ENCODE measurements at places on chromosomes 5 and 9. TPM values are rescaled to one million over a fixed set of nuclear protein-coding genes. Genes with fewer than 3 reads are reported as not detected.
A peak's percentile ranks its signal among the peaks of the same experiment; 100 is the strongest.

Gene AQP7
- 2.4 TPM for total RNA-seq

Gene SLC25A2
- total RNA-seq = 0.67 TPM

Gene DND1
- total RNA-seq = 1.8 TPM

Gene TMEM8B
- total RNA-seq = 4.8 TPM

Gene PCDHGA6
- total RNA-seq = 0.49 TPM

Gene WHRN
- 1.4 TPM for total RNA-seq

Gene AGXT2
- 0.21 TPM for total RNA-seq

Gene ENTREP1
- not detected for total RNA-seq

Gene NR4A3
- total RNA-seq = 0.39 TPM

Gene POU5F2
- 0.95 TPM for total RNA-seq

- no peaks in the 10 kb centered on the region for H3K36me3 ChIP-seq
- H3K4me1 ChIP-seq = peaks cover 46% of the 10 kb centered on the region
- no peaks in the 10 kb centered on the region for H3K27me3 ChIP-seq
- H3K27ac ChIP-seq = peak overlapping the region; percentile 26
- DNase-seq = peak; percentile 68
Measured at GRCh38 chr5:173303878-173304590, 24.2 kb downstream of the STC2 start.

DNA sequence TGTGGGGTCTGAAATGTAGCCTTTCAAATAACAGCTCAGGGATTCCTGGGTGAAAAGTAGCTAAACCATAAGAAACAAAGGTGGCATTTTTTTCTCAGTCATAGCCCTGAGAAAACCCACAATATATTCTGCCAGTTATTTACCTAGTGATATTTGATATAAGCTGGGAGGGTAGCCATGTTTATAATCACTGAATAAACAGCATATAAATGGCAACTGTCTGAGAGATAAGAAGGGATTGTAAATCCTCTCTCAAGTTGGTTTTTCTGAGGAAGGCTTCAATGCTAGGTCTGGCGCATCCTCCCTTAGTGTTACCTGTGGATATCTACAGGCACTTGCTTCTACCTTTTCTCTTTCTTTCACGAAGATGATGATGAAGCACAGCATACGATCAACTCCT lies 1080.5 kb upstream of the DMAC1 start:
- no peak for DNase-seq
- H3K27me3 ChIP-seq = no peaks in the 10 kb centered on the region
- no peaks in the 10 kb centered on the region for H3K4me1 ChIP-seq
- no peak overlapping the region for H3K4me3 ChIP-seq
- H3K27ac ChIP-seq = no peak overlapping the region

DNA sequence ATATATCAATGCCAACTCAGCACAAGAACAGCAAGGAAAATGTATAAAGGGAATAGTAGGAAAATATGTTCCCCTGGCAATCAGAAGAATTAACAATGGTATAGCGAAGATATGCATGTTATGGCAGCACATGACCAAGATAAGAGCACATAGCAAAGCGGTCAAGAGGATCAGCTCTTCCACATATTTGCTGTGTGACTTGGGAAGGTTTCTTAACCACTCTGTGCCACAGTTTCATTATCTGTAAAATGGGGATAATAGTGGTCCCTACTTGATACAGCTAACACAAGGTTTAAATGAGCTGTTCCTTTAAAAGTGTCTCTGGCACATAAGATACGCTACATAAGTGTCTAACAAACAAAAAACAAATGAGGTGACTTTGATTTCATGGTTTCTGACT lies 77.9 kb upstream of the PIP5K1B start:
- DNase-seq = no peak
- H3K36me3 ChIP-seq = no peaks in the 10 kb centered on the region

- no peaks in the 10 kb centered on the region for H3K36me3 ChIP-seq
- peak; percentile 15 for DNase-seq
- H3K4me3 ChIP-seq = no peak overlapping the region
- no peaks in the 10 kb centered on the region for H3K27me3 ChIP-seq
Measured at GRCh38 chr9:26326563-26326962, 566.0 kb downstream of the CAAP1 start.

DNA sequence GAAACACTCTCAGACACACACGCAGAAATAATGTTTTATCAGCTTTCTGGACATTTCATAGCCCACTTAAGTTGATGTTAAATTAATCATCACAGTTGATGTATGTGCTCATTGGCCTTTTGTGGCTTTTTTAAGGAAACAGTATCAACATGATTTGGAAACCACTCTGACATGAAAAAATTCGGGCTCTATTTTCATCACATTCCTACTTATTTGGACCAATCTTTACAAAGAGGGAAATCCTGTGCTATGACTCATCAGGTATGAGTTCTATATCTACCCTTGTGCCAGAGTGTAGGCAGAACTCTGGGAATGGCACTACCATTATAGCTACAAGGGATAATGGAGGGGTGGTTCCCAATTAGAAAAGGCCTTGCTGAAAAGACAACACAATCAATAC lies 388.4 kb upstream of the PTGER4 start:
- H3K4me3 ChIP-seq = no peak overlapping the region
- H3K27me3 ChIP-seq = no peaks in the 10 kb centered on the region
- H3K4me1 ChIP-seq = no peaks in the 10 kb centered on the region
- no peak for DNase-seq
- no peaks in the 10 kb centered on the region for H3K36me3 ChIP-seq

GRCh38 chr5:139658928-139659667 lies 10.9 kb downstream of the CXXC5 start:
- no peak for DNase-seq
- H3K27me3 ChIP-seq = no peaks in the 10 kb centered on the region
- peaks cover 49% of the 10 kb centered on the region for H3K4me1 ChIP-seq
- H3K27ac ChIP-seq = peak overlapping the region; percentile 60

DNA sequence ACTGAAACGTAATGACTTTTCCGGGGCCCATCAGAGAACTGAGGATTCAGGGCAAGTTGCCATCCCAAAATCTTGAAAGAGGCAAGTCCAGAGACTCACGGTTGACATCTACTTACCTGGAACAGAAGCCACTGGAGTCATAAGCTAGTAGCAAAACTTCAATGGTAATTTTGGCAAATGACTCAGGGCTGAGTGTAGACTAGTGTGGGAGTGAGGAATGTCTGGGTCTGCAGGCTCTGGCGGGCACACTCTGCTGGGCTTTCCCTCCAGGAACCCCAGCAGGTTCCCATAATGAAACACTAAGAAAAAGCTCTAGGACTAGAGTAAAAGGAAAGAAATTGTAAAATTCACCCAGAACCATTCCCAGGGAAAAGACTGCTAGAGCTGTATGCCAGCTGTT lies 122.9 kb upstream of the NFIL3 start:
- DNase-seq = no peak
- H3K27me3 ChIP-seq = no peaks in the 10 kb centered on the region
- H3K4me1 ChIP-seq = no peaks in the 10 kb centered on the region
- no peaks in the 10 kb centered on the region for H3K36me3 ChIP-seq
- no peak overlapping the region for H3K27ac ChIP-seq
- H3K4me3 ChIP-seq = no peak overlapping the region

DNA sequence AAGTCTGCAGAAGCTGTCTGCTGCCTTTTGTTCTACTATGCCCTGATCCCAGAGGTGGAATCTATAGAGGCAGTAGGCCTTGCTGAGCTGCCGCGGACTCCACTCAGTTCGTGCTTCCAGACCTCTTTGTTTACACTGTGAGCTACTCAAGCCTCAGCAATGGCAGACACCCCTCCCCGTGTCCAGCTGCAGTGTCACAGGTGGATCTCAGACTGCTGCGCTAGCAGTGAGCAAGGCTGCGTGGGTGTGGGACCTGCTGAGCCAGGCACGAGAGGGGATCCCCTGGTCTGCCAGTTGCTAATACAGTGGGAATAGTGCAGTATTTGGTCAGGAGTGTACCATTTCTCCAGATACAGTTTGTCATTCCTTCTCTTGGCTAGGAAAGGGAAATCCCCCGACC lies 99.6 kb downstream of the SLCO4C1 start:
- no peaks in the 10 kb centered on the region for H3K36me3 ChIP-seq
- no peak overlapping the region for H3K4me3 ChIP-seq
- no peak for DNase-seq
- no peak overlapping the region for H3K27ac ChIP-seq
- H3K4me1 ChIP-seq = peaks cover 13% of the 10 kb centered on the region

DNA sequence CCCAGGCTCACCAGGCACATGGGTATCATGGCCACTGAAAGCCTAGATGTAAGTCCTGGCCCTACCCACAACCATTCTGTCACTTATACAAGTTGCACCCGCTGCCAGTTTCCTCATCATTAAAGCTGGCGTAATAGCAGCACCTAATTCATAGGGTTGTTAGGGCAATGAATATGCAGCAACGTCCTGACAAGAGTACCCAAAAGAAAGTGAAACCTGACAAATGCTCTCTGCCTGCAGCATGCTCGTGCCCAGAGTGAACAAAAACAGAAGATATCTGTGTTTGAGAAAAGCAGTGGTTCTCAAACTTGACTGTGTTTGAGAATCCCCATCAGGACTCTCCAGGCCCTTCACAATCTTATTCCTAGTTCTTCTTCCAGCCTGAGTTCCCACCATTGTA lies 632.4 kb downstream of the SEMA5A start:
- H3K36me3 ChIP-seq = no peaks in the 10 kb centered on the region
- no peak overlapping the region for H3K4me3 ChIP-seq
- no peaks in the 10 kb centered on the region for H3K27me3 ChIP-seq

GRCh38 chr9:13862654-13863053 lies 451.3 kb downstream of the NFIB start:
- no peaks in the 10 kb centered on the region for H3K27me3 ChIP-seq

DNA sequence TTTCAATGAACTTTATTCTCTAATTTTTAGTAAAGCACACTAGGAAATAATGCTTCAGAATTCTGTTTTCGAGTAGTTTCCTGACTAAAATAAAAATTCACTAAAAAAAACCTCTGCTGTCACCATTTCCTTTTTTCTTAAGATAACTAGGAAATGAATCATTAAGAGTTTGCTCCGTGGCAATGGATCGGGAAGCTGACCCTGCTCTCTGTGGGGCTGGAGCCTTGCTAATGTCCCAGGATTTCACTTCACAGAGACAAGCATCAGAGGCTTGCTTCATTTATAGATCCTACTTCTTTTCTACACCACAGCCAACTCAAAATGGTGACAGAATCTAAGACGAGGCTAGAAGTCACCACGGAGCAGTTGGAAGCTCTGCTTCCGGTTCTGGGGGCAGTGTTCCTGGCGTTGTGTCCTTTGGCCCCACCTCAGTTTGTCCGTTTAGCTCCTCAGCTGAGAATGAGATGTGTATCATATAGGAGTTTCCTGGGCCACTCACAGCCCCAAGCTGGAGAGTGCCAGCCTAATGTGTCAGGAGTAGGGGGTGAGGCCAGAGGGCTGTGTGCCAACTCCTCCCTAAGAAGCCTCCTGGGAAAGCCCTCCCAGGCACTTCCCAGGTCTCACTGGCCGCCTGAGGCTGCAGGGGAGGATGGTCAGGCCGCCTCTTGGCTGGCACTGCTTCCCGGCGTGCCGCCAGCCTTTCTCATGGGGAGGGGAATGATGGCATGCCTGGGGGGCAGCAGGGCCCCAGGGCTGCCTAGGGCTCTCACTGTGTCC lies 19.6 kb downstream of the TENT4A start:
- H3K4me1 ChIP-seq = peaks cover 29% of the 10 kb centered on the region
- no peak for DNase-seq
- no peaks in the 10 kb centered on the region for H3K27me3 ChIP-seq
- peak overlapping the region; percentile 54 for H3K27ac ChIP-seq
- H3K36me3 ChIP-seq = no peaks in the 10 kb centered on the region

- H3K27ac ChIP-seq = no peak overlapping the region
- H3K4me3 ChIP-seq = no peak overlapping the region
- no peaks in the 10 kb centered on the region for H3K27me3 ChIP-seq
- no peak for DNase-seq
Measured at GRCh38 chr9:83715221-83715620, 7.5 kb upstream of the UBQLN1 start.

DNA sequence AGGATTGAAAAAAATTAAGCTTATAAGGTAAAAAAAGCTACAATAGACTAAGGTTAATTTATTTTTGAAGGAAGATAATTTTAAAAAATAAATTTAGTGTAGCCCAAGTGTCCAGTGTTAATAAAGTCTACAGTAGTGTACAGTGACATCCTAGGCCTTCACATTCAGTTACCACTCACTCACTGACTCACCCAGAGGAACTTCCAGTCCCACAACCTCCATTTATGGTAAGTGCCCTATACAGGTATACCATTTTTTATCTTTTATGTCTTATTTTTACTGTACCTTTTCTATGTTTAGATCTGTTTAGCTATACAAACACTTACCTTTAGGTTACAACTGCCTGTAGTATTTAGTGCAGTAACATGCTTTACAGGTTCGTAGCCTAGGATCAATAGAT lies 79.8 kb upstream of the ZNF462 start:
- H3K36me3 ChIP-seq = no peaks in the 10 kb centered on the region
- no peaks in the 10 kb centered on the region for H3K27me3 ChIP-seq
- DNase-seq = no peak
- no peak overlapping the region for H3K27ac ChIP-seq
- no peak overlapping the region for H3K4me3 ChIP-seq

DNA sequence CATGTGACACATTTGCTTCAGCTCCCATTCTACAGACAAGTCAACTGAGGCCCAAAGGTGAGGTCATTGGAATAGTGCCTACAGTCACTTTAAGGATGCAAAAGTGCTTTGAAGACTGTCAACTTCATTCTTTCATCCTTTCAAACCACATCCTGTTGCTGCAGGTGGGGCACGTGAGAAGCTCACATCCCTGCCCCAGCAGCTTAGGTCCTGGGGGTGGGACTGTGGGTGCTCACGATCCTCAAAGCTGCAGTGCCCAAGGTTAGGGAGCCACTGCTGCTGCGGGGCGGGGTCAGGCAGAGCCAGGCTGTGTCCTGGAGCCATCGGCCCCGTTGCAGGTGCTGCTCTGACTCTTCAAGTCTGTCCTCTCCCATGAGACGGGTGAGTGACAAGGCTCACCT lies 57.9 kb upstream of the IER5L start:
- H3K27me3 ChIP-seq = no peaks in the 10 kb centered on the region
- H3K4me1 ChIP-seq = no peaks in the 10 kb centered on the region
- no peak overlapping the region for H3K4me3 ChIP-seq
- no peaks in the 10 kb centered on the region for H3K36me3 ChIP-seq

- DNase-seq = no peak
- peaks cover 5% of the 10 kb centered on the region for H3K4me1 ChIP-seq
- H3K4me3 ChIP-seq = no peak overlapping the region
- H3K27me3 ChIP-seq = no peaks in the 10 kb centered on the region
Measured at GRCh38 chr9:27457445-27457844, 66.6 kb upstream of the IFNK start.

- no peak overlapping the region for H3K27ac ChIP-seq
- DNase-seq = no peak
- H3K27me3 ChIP-seq = no peaks in the 10 kb centered on the region
- no peaks in the 10 kb centered on the region for H3K36me3 ChIP-seq
- H3K4me3 ChIP-seq = no peak overlapping the region
- no peaks in the 10 kb centered on the region for H3K4me1 ChIP-seq
Measured at GRCh38 chr5:18495157-18495556, 860.9 kb downstream of the TAF11L14 start.

- no peak overlapping the region for H3K27ac ChIP-seq
- H3K4me3 ChIP-seq = no peak overlapping the region
- no peaks in the 10 kb centered on the region for H3K4me1 ChIP-seq
- H3K36me3 ChIP-seq = no peaks in the 10 kb centered on the region
- H3K27me3 ChIP-seq = no peaks in the 10 kb centered on the region
- no peak for DNase-seq
Measured at GRCh38 chr9:90024823-90025222, 420.0 kb downstream of the GADD45G start.
